Mesangial cell (primary cell): ENCODE measurements at places on chromosomes 16 and 17. TPM values are rescaled to one million over a fixed set of nuclear protein-coding genes. Genes with fewer than 3 reads are reported as not detected.

The RHBDF1 gene
- total RNA-seq, result 25.6 and 81.1 TPM in 2 replicates

The NHLRC4 gene
- 0.65 and 2.0 TPM in 2 replicates for total RNA-seq

The COG7 gene
- total RNA-seq, result 12.4 and 22.9 TPM in 2 replicates

The GPT2 gene
- 23.1 and 47.6 TPM in 2 replicates for total RNA-seq

The PPY gene
- not detected in 2 replicates for total RNA-seq

The HEATR9 gene
- total RNA-seq, result not detected in 2 replicates

The INCA1 gene
- total RNA-seq, result 0.33 and 2.0 TPM in 2 replicates

The CCL22 gene
- total RNA-seq, result not detected in 2 replicates

The TM4SF5 gene
- not detected in 2 replicates for total RNA-seq

The ORC6 gene
- total RNA-seq, result 2.8 and 27.5 TPM in 2 replicates

The LYRM1 gene
- total RNA-seq, result 24.3 and 27.0 TPM in 2 replicates

The ALDH3A1 gene
- 0.33 TPM in 1 of 2 replicates, not detected in the other for total RNA-seq

The BCAR1 gene
- total RNA-seq, result 148 and 190 TPM in 2 replicates

The TRPV3 gene
- 0.65 and 0.89 TPM in 2 replicates for total RNA-seq

The MRPL45 gene
- 32.1 and 39.2 TPM in 2 replicates for total RNA-seq

The SCGB1C2 gene
- total RNA-seq, result not detected in 2 replicates

The SLC9A5 gene
- 0.33 and 0.51 TPM in 2 replicates for total RNA-seq

The PPM1E gene
- total RNA-seq, result 0.51 and 1.1 TPM in 2 replicates

The IL21R gene
- total RNA-seq, result 2.8 and 3.9 TPM in 2 replicates

The DCUN1D3 gene
- 5.2 and 10.3 TPM in 2 replicates for total RNA-seq

The UTS2R gene
- total RNA-seq, result not detected in 2 replicates

The SYT17 gene
- under 0.01 and 4.6 TPM in 2 replicates for total RNA-seq

The CYBA gene
- 892 and 1,214 TPM in 2 replicates for total RNA-seq

The FOXJ1 gene
- 0.81 and 5.8 TPM in 2 replicates for total RNA-seq

The CNTNAP4 gene
- total RNA-seq, result not detected in 2 replicates

The TBC1D3 gene
- total RNA-seq, result not detected in 2 replicates

The C16orf96 gene
- under 0.01 and 0.13 TPM in 2 replicates for total RNA-seq

The ZNF232 gene
- 3.6 and 5.6 TPM in 2 replicates for total RNA-seq

The GPR139 gene
- total RNA-seq, result not detected in 2 replicates

The CSH2 gene
- total RNA-seq, result not detected in 2 replicates

The RPL13 gene
- total RNA-seq, result 5,235 and 7,154 TPM in 2 replicates

The KRT28 gene
- 0.51 TPM in 1 of 2 replicates, not detected in the other for total RNA-seq

The GH2 gene
- not detected in 2 replicates for total RNA-seq

The LGALS9C gene
- total RNA-seq, result not detected in 2 replicates

The GH1 gene
- not detected in 2 replicates for total RNA-seq

The RNF43 gene
- 0.49 and 0.63 TPM in 2 replicates for total RNA-seq

The C17orf100 gene
- 1.3 and 1.6 TPM in 2 replicates for total RNA-seq

The NGFR gene
- 0.13 and 0.16 TPM in 2 replicates for total RNA-seq

The SMIM5 gene
- 0.25 TPM in 1 of 2 replicates, not detected in the other for total RNA-seq

The FBXL20 gene
- 3.7 and 15.1 TPM in 2 replicates for total RNA-seq

The RND2 gene
- total RNA-seq, result 0.33 and 1.0 TPM in 2 replicates

The MT1E gene
- total RNA-seq, result 530 and 533 TPM in 2 replicates

The TRAPPC1 gene
- 87.2 and 97.5 TPM in 2 replicates for total RNA-seq

The CDYL2 gene
- 4.7 and 5.1 TPM in 2 replicates for total RNA-seq

The SLC6A4 gene
- under 0.01 TPM in 1 of 2 replicates, not detected in the other for total RNA-seq

The ZNF500 gene
- 8.8 and 15.7 TPM in 2 replicates for total RNA-seq

The SHPK gene
- 18.7 and 24.1 TPM in 2 replicates for total RNA-seq

The TSPOAP1 gene
- total RNA-seq, result 1.6 and 15.8 TPM in 2 replicates

The RAI1 gene
- total RNA-seq, result 27.4 and 52.0 TPM in 2 replicates

The GAA gene
- total RNA-seq, result 27.7 and 121 TPM in 2 replicates

The NPIPB13 gene
- total RNA-seq, result 0.63 and 2.9 TPM in 2 replicates

The C17orf107 gene
- 1.8 and 8.4 TPM in 2 replicates for total RNA-seq
